ENCODE measurements at places on chromosomes 2 and 18.

GRCh38 chr18:36314754-36315153 lies 17.2 kb downstream of the FHOD3 start:
- DNase-seq = peak; percentile 79

DNA sequence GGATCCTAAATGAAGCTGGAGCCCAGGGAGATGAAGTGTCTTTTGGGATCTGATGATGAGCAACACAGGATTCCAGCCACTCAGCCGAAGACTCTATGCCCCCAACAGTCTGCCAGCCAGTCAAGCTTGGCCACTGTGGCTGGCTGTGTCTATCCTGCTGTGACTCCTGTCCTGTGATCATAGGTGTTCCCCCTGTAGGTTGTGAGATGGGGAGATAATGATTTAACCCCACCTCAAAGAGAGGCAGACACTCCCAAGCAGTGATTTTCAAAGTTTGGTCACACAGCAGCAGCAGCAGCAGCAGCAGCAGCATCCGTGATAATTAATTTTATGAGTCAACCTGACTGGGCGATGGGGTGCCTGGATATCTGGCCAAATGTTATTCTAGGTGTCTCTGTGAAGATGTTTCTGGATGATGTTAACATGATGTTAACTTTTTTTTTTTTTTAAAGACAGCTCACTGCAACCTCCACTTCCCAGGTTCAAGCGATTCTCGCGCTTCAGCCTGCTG lies 21.4 kb upstream of the RHOB start:
- peak; percentile 71 for DNase-seq

DNA sequence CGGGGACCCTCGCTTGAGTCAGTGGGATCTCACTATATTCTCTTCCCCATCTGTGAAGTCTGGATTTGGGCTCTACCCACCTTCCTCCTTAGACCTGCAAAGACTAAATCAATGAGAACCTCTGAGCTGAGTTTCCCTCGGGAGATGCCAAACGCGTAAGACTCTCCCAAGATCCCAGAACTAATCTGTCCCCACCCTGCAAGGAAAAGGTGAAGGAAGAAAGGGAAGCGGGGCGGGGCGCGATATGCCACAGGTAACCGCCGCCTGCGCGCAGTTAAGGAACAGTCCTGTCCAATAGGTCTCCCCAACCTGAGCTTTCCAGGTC lies 780 bp downstream of the SRD5A2 start:
- no peak for DNase-seq

GRCh38 chr2:44358503-44358902 lies 2.8 kb downstream of the PREPL start:
- peak; percentile 21 for DNase-seq

GRCh38 chr2:127614731-127615130 lies 31.2 kb upstream of the GPR17 start:
- peak; percentile 73 for DNase-seq

DNA sequence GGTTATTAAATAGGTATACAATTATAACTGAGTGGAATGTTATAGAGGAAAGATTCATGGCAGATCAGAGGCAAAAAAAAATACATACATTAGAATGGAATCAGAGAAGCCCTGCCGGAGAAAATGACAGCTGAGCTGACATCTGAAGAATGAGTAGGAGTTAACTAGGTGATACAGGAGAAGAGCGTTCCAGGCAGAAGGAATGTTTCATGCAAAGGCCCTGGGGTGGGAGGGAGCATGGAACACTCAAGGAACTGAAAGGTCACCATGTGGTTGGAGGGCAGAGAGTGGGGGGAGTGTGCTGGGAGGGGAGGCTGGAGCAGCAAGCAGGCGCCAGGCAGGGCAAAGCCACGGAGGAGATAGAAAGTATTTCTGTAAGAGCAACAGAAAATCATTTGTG lies 31.6 kb upstream of the CDK5R2 start:
- DNase-seq = no peak

DNA sequence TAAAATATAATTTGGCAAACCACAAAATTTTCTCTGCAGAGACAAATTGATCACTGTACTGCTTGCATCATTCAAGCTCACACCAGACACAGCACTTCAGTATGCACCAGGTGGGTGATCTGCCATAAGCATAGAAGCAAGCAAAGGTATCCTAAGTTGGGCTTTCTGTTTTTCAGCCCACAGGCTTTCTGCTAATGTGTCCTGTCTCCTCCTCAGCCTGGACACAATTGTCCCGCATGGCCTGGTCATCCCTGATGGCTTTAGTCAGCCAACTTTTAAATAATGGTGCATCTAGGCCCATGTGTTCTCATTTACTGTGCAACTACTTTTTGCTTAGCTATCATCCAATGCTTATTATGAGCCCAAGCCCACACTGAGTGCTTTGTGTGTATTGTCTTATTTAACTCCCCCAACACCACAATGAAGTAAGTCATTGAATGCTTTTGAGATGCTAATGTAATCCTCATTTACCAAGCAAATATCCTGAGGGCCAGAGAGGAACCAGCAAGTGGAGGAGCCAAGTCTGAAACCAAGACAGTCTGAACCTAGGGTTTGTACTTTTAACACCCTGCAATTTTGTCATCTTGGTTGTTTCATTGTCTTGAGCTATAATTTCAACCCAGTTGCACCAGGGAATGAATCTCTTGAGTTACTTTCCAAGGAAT lies 111.2 kb upstream of the SETBP1 start:
- DNase-seq = no peak

DNA sequence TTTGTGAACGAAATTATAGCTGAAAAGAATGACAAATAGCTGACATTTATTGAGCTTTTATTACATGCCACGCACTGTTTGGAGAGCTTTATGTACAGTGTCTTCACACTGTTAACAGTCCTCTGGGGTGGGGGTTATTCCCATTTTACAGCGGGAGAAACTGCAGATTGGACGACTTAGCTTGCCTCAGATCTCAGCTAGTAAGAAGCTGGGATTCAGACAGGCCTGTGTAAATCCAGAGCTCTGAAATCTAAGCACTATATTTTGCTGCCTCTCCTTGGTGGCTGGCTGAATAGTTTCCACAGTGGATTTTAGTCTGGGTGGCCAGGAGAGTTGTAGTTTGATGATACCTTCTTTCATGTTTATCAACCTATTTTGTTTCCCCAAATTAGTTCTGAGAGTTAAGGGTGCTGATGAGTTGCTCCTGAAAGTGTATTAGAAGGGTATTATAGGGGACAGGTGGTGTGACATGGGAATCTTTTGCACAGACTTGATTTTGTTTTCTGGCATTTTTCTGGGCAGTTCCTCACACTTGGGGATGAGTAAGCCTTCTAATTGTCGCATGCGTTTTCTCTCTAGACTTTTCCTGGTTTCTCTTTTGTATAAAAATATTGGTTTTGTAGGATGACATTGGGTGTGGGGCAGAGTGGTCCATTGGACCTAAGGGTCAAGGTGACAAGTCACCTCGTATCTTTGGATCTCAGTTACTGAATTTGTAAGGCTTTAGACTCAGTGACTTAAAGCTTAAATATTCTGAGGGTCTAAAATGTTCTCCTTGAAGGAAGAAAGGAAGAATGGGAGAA lies 1.5 kb downstream of the ACSL3 start:
- DNase-seq = peak; percentile 45

All from fibroblast of skin of back (primary cell).